ENCODE measurements at places on chromosomes 5 and 9. TPM values are rescaled to one million over a fixed set of nuclear protein-coding genes. Genes with fewer than 3 reads are reported as not detected.

DNA sequence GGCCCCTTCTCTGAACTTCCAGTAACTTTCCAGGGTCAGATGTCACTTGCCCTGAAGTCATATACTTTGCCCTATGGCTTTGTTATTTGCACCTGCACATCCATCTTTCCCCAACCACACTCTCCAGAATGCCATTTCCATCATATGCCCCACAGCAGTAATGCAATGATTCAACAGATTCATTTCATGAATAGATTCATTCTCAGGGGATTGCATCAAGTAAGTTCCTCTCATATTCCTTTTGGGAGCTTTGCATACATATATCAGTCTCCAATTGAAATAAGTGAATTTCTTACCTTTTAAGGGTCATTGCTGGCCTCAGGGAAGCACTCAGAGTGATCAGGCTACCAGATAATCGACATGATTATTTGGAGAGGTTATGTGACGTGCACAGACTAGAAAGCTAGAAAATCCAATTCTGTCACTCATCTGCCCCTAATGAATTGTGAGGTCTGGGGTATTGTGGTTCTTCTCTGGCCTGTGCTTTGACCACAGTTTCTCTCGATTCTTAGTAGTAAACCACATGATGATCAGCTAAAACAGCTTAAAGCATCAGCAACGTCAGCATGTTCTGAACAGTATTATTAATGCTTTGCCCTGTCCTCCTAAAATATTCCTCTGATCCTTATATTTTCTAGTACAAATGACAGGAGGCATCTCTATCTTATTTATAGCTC lies 179.9 kb downstream of the ATPSCKMT start:
- no peak for DNase-seq

- DNase-seq, result peak; percentile 17
Measured at GRCh38 chr5:63962279-63962678, at the start of gene HTR1A. Gene HTR1A (minus strand): TSS chr5:63962445. CDS start chr5:63961719, 726 bp downstream.

- no peak for DNase-seq
Measured at GRCh38 chr9:21060919-21061561, 16.7 kb downstream of the IFNB1 start.

GRCh38 chr5:160961761-160962160 lies 109.8 kb upstream of the ATP10B start:
- DNase-seq, result no peak

- DNase-seq, result no peak
Measured at GRCh38 chr5:14569948-14570691, 11.5 kb upstream of the OTULINL start.

DNA sequence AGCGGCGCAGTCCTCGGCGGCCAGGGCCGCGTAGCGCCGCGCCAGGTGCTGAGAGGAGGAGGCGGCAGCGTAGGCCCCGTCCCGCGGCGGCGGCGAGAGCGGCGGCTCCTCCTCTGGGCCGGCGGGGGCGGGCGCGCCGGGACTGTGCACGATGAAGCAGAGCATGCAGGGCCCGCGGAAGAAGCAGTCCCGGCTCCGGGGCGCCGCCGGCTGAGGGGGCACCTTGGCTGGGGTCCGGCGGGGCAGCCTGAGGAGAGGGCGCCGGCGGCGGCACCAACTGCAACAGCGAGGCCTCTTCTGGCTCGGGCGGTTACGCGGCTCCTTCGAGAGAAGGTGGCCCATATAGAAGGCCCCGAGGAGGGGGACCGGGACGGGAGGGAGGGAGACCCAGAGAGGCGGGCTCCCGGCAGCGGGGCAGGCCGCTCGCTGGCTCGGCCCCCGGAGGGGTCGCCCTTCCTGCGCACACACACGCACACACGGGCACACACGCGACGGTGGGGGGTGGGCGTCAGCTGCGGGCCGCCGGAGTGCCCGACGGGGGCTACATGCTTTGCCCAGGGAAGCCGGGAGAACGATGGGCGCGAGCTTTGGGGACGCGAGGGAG lies 446 bp downstream of the FBXL17 start:
- peak; percentile 64 for DNase-seq

DNA sequence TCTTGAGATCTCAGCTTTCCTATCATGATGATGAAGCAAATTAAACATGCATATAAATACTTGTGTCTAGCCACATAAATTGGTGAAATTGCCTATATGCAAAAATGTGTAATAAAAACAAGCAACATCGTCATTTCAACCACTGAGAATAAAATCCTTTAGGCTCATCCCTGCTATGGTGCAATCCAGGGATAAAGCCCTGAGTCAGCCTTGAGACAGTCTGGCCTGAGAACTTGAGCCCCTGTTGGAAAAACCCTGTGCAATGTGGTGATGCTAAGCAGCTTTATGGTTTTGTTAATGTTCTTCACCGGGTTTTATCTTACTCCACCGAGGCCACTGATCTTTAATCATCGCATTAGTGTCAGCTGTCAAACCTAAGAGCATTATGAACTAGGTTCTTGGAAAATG lies 170.5 kb downstream of the DCP2 start:
- DNase-seq, result no peak

GRCh38 chr9:114008667-114009410 lies 69.3 kb downstream of the AMBP start:
- DNase-seq, result peak; percentile 3

- no peak for DNase-seq
Measured at GRCh38 chr9:91258451-91258850, 103.3 kb downstream of the AUH start.

GRCh38 chr5:136992796-136993489 lies 506.2 kb downstream of the SPOCK1 start:
- no peak for DNase-seq

- no peak for DNase-seq
Measured at GRCh38 chr5:56666901-56667300, 148.4 kb upstream of the MAP3K1 start.

GRCh38 chr9:89891221-89891590 lies 286.4 kb downstream of the GADD45G start:
- no peak for DNase-seq

RNF183 gene
- total RNA-seq, result 0.17 TPM

DNA sequence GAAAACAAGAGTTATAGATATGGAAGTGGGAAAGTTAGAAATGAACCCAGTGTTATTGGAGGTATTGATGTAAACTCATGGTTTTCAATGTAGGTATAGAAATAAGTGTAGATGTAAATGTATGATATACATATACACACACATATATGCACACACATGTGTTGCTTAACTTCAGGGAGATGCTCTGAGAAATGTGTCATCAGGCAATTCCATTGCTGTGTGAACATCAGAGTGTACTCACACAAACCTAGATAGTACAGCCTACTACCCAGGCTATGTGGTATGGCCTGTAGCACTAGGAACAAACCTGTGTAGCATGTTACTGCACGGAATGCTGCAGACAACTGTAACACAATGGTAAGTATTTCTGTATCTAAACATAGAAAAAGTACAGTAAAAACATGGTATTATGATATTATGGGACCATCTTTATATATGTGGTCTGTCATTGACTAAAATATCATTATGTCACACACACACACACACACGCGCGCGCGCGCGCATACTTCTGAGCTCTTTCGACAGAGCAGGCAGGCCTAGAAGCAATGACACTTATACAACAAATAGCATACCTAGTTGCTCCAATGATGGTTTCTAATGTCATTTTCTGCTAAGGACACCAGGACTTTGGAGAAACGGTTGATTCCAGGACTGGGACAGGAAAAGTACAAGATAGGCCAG lies 86.6 kb downstream of the MACROH2A1 start:
- DNase-seq, result no peak

- peak; percentile 36 for DNase-seq
Measured at GRCh38 chr5:15008476-15008875, 136.9 kb upstream of the ANKH start.

DNA sequence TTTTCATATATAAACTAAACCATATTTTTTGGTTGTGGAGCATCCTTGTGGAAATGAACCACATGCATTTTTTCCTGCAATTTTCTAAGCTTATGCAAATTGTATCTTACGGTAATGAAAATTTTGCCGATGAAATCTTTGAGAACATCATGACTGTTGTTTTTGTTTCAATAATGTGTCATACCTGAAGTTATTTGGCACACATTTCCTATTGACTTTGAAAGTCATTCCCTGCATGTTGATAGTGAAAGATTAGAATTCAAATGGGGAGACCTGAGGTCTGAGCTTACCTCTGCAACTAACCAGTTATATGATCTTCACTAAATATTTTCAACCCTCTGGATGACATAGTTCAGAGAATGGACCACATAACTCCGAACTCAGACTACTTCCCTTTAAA lies 88.5 kb downstream of the PRR16 start:
- DNase-seq, result no peak

DNA sequence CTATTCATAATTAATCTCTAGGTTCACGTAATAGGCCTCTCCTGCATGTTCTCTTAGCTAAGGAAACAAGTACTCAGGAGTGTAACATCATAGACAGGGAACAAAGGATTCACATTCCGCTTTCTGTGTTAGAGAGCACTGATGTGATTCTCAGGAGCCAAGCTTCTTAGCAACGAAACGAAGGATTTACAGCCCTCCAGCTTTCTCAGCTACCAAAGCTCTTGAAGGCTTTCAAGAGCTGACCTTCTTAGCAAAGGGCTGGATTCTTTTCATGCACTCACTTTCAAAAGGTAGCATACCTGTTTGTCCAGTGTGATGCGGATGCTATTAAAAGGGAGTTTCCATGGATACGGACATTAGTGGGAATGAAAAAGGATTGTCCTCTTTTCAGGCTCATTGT lies 107.4 kb downstream of the TUSC1 start:
- DNase-seq, result no peak

TMOD1 gene
- 1.0 TPM for total RNA-seq

DNA sequence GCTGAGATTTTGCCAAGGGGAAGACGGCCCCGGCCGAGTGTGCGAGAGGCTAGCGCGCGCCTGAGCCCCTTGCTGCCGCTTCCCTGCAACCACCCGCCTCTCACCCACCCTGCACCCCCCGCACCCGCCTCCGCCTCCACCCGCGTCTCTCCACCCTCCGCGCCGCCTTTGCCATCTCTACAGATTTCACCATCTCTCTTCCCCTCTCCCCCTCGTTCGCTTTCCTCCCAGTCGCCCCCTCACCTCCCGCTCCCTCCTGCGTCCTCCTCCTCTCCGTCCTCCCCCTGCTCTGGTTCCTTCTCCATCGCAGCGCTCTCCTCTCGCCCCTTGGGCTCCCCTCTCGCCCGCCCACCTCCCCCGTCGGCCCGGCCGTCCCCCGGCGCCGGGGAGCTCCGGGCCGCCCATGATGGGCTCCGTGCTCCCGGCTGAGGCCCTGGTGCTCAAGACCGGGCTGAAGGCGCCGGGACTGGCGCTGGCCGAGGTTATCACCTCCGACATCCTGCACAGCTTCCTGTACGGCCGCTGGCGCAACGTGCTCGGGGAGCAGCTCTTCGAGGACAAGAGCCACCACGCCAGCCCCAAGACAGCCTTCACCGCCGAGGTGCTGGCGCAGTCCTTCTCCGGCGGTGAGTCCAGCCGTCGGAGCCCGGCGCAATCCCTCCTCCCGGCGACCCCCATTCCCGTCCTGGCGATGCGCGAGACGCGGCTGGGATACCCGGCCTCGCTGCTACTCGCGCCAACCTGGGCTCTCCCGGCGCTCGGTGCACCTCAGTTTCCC lies at the start of gene PRDM12:
PRDM12 (plus strand) TSS at position 344 of the 778 bp plus-strand sequence; CDS start at position 404, 60 bp downstream.
- DNase-seq, result peak; percentile 63

GRCh38 chr9:96116275-96117064 lies 185.5 kb downstream of the HSD17B3 start:
- no peak for DNase-seq

SH3PXD2B gene
- 57.4 TPM for total RNA-seq

- no peak for DNase-seq
Measured at GRCh38 chr9:120014796-120015195, 565.2 kb downstream of the CDK5RAP2 start.

SLC1A3 gene
- total RNA-seq, result 45.9 TPM

DNA sequence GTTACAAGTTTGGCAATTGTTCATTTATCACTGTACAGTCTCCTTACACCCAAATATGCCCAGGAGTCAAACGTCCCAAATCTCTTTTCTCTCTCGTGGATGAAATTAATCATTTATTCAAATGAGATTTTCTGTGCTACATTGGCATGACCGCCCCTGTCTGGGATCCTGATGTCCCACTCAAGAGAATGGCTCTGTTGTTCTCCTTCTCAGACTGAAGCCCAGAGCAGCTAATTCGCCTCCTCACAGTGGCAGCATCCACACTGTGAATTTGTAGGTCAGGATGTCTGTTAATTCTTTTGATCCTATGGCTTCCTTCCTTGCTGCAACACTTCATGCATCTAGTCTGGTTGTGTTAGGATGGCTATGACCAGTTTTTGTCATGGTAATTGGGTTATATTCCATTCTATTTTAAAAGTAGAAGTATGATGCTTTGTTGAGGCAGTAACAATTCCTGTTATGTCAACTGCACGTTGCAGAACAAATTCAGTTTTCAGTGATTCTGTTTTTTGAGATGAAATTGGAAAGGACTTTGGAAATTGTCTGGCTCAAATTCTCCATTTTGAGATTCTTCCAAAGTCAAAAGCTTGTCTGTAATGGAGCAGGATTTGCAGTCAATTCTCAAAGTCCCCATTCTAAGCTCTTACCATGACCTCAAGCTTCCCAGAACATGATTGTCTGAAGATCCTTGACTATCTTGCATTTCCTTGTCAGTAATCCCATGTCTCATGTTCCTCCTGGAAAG lies 141.5 kb upstream of the GAS1 start:
- DNase-seq, result no peak

GRCh38 chr5:170638454-170639220 lies 134.8 kb downstream of the KCNIP1 start:
- peak; percentile 96 for DNase-seq

ABLIM3 gene
- total RNA-seq, result 0.46 TPM

DNA sequence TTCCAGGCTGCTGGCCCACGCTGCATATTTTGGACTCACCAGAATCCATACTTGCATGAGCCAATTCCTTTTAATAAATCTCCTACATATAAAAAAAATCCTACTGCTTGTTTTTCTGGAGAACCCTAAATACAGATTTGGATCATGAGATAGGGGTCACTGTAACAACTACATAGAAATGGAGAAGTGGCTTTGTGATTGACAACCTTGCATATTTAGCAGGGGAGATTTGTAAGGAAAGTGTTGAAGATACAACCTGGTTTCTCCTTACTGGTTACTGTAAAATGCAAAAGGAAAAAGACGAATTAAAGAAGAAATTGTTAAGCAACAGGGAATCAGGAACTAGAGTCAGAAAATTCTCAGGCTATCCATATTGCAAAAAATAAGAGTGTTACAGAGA lies 74.8 kb downstream of the HABP4 start:
- no peak for DNase-seq

- peak; percentile 54 for DNase-seq
Measured at GRCh38 chr5:10513501-10514442, 50.1 kb upstream of the ANKRD33B start.

DNA sequence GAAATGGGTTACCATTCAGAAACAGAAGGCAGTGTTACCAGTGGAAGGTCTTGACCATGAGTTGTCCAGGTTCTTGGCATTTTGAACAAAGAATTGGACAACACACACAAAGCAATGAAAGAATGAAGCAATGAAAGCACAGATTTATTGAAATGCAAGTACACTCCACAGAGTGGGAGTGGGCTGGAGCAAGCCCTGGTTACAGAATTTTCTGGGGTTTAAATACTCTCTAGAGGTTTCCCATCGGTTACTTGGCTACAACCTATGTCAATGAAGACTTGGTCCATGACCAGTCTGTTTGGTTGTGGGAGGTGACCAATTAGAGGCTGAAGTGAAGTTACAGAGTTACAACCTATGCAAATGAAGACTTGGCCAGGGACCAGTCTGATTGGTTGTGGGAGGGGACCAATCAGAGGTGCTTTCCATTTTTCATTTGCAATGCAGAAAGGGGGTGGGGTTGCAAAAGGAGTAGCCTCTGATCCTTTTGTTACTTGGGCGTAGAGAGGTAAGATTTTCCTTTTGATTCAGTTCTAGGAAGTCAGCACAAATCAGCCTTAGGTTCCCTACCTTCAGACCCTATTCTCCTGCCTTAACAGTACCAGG lies 71.7 kb upstream of the SPRY4 start:
- DNase-seq, result no peak

PNPLA7 gene
- total RNA-seq, result 1.3 TPM

DIRAS2 gene
- total RNA-seq, result 0.34 TPM

SLC45A2 gene
- total RNA-seq, result not detected
